Activated CD4-positive, alpha-beta T cell treated with anti-CD3 and anti-CD28 coated beads for 4 hours (primary cell): ENCODE measurements at places on chromosomes 1 and 21.

GRCh38 chr21:36463991-36464390 lies 15.9 kb downstream of the CLDN14 start:
- no peak for DNase-seq

DNA sequence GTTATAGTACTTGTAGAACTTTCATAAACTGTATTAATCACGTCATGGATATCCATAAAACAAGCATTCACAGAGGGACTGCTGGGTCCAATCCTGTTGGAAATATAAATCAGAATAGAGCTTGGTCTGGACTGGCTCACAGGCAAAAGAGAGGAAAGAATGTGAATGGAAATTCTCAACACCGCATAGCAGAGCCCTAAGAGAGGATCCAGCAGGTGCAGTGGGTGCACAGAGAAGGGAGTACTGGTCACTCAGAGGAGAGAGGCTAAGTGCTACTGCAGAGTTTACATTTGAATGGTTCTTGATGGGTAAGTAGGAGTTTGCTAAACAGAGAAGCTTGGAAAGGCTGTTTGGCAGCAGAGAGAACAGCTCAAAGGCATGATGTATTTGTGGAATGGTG lies 231.7 kb downstream of the PAPPA2 start:
- DNase-seq: no peak

DNA sequence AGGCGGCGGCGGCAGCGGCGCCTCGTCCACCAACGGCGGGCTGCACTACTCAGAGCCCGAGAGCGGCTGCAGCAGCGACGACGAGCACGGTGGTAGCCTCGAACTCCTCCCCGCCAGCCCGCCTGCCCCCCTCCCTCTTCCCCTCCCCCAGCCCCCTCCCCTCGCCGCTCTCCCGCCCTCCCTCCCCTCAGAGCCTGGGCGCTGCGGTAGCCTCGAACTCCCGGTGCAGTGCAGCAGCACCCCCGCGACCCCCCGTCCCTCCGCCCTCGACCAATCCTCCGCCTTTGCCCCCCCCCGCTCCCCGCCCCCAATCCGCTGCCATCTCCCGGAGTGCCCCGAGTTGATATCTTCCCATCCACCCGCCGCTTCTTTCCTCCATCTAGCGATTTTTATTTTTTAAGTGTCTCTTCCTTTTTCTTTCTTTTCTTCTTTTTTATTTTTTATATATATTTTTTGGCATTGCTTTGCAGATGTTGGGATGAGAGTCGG lies 516 bp downstream of the RCOR3 start:
- no peak for DNase-seq

- peak; percentile 97 for DNase-seq
These were observed 164.4 kb downstream of the TRIM33 start for GRCh38 chr1:114346480-114347029.

GRCh38 chr1:17514776-17515175 lies 24.7 kb upstream of the ARHGEF10L start:
- DNase-seq: no peak

- DNase-seq: no peak
These were observed 67.5 kb downstream of the CLIC6 start for GRCh38 chr21:34736116-34736874.

DNA sequence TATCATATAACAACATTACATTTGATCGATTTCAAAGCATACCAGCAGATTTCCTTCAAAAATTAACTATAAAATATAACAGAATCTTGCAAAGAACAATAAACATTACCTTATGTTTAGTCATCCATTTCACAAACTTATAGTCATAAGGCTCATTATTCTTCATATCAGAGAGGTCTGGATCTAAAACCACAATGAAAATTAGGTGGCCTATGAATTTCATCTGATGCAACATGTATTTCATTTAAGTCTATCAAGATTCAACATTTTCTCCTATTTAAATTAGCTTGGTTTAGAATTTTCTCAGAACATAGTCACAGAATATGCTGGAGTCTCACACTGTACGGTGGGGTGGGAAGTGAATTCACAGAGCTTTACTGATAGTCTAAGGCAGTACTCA lies 49.2 kb downstream of the KYAT3 start:
- DNase-seq: no peak

GRCh38 chr1:199243423-199244061 lies 604.7 kb downstream of the PTPRC start:
- DNase-seq: peak; percentile 52

GRCh38 chr21:35593000-35593502 lies 467.3 kb downstream of the SETD4 start:
- DNase-seq: no peak

GRCh38 chr1:222084996-222085395 lies 343.1 kb upstream of the DUSP10 start:
- DNase-seq: no peak

DNA sequence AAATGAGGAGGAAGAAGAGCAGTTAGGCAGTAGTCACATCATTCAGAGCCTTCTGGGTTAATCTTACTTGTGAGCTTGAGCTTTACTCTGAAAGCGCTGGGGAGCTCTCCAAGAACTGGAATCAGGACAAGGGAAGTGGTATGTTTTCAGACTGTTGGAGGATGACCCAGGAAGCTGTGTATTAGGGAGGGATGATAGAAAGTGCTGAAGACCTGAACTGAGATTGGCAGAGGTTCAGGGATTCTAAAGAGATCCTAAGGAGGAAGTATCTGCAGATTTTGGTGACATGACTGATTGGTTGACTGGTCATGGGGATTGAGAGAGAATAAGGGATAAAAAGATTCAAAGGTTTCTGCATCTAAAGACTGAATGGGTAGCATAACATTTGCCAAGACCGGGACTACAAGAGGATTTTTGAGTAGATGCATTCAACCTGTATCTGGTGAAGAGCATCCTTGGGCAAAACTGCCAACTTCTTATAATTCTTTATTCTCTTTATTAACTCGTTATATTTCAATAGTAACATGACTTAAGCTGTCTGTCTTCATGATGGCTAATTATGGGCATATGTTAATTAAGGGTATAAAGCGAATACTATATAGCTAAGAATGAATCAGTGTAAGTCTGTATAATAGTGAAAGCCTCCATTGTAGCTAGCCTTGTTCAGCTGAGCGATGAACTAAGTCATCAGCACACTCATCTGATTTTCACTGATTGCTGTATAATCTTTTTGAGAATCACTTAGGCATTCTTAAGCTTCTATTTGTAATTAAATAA lies 41.8 kb downstream of the XCL1 start:
- no peak for DNase-seq

DNA sequence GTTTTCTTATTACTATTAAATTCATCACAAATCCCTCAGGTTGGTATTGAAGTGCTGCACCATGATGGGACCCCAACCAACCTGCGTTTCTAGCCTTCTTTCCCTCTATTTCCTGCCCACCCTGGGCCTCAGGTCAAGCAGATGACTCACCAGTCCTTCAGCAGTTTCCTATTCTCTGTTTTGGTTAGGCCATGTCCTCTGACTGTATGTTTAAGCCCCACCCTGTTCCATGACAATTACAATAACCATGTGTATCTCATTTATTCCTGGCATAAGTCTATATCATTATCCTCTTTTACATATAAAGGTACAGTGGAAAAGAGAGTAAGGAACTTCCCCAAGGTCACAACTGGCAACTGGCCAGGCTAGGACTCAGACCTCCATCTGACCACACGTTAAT lies 5.3 kb upstream of the FAM78B start:
- DNase-seq: no peak

- DNase-seq: no peak
These were observed 56.0 kb upstream of the DPYD start for GRCh38 chr1:97976801-97977200.

- no peak for DNase-seq
These were observed 11.5 kb upstream of the COL6A1 start for GRCh38 chr21:45969921-45970673.

DNA sequence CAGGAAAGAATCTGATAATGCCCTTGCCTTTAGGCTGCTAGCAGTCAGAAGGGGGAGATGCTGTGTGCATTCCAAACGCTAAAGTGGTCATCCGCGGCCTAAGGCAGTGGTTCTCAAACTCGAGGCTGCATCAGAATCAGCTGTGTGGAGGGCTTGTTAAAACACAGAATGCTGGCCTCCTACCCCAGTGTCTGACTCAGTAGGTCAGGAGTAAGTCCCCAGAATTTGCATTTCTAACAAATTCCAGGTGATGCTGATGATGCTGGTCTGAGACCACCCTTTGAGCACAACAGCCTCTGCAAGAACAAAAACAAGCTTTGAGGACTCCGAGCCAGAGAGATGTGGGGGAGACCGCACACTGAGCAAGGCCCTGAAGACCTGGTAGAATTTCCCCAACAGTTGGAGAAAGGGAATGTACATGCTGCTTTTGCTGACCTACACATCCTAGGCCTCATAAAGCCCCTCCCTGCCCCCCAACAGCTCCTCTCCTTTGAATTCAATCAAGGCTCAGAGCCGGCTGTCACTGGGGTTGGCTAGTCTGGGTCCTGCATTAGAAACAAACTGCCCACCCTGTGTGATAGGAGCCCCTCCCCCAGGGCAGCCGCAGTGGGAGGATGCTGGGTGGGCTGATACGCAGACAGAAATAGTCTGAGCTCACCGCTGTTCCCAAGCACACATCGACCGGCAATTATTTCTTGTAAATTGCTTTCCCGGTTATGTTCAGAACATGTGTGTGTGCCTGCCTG lies 27.1 kb downstream of the SHISAL2A start:
- DNase-seq: no peak

DNA sequence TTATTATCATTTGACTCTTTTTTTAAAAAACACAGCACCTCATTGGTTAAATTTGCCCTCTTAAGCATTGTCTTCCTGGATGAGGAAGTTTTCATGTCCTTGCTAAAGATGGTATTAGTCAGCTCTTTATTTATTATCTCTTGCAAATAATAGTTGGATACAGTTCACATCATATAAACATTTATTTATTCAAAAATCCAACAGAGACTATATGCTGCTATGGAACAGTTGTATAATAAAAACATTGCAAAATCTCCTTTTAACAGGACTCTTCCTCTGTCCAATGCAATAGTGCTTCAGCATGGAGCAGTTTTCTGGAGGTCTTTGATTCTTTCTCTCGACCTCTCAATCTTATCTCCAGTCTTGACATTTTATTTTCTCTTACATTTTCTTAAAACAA lies 49.5 kb upstream of the VCAM1 start:
- no peak for DNase-seq

- no peak for DNase-seq
These were observed 55.9 kb downstream of the ZBTB18 start for GRCh38 chr1:244106837-244107493.

GRCh38 chr1:87243573-87243972 lies 85.1 kb upstream of the LMO4 start:
- no peak for DNase-seq

GRCh38 chr1:94050254-94050653 lies 70.7 kb downstream of the ABCA4 start:
- DNase-seq: no peak

- no peak for DNase-seq
These were observed 5.2 kb upstream of the LRRC8D start for GRCh38 chr1:89815611-89816010.

DNA sequence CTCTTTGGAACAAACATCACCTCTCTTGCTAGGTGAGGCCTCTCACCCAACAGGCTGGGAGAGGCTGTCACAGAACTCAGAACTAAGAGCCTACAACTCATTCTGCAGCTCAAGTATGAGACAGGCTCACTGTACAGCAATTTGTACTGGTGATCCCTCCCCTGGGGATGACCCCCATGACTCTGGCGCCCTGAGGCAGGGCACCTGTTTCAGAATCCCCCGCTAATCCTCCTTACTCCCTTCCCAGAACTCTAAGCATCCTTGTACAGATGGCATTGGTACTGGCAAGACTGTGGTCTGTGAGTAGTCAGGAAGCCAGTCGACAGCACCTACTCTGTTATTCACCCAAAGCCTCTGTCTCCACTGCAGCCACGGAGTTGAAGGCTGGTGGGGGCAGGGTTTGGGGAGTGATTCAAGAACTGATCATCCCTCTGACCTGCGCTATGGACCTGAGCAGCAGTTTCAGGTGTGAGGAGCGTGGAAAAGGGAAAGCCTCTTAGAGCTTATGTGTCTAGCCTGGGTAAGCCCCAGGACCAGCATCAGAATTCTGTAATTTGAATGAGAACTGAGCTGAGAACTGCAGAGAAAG lies 655.5 kb downstream of the KIF26B start:
- DNase-seq: no peak

- peak; percentile 18 for DNase-seq
These were observed 12.4 kb downstream of the PSEN2 start for GRCh38 chr1:226882631-226883409.

DNA sequence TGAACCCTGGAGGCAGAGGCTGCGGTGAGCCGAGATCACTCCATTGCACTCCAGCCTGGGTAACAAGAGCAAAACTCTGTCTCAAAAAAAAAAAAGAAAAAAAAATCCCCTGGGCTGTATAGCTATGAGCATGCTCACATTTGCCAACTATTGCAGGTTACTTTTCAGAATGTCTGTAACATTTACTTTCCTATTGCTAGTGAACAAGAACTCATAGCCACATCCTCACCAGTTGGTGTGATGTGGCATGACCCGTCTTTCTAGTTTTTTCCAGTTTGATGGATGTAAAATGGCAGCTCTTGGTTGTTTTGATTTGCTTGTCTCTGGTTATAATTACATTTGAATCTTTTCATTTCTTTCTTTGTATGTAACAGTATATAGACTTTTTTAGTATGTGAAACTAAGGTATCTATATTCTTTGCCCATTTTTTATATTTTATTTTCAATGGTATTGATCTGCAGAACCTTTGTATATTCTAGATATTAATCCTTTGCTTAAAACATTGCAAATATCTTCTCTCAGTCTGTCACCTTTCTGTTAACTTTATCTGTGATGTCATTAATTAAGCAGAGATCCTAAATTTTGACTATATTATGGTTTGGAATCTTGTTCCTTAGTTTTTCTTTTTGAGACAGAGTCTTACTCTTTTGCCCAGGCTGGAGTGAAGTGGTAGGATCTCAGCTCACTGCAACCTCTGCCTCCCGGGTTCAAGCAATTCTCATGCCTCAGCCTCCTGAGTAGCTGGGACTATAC lies 11.6 kb downstream of the MED18 start:
- no peak for DNase-seq

GRCh38 chr1:1755426-1755825 lies 22.8 kb downstream of the NADK start:
- no peak for DNase-seq

- no peak for DNase-seq
These were observed 183.3 kb downstream of the CRB1 start for GRCh38 chr1:197451381-197451780.

- no peak for DNase-seq
These were observed 8.5 kb downstream of the CD2 start for GRCh38 chr1:116762781-116763115.
